ENCODE measurements at places on chromosomes 3 and 15.

- no peak for DNase-seq
These were observed 159.6 kb downstream of the LEKR1 start for GRCh38 chr3:156985711-156986110.

- no peak for DNase-seq
These were observed 15.1 kb downstream of the MYZAP start for GRCh38 chr15:57606816-57607215.

- DNase-seq, result no peak
These were observed 6.8 kb upstream of the MFSD1 start for GRCh38 chr3:158794936-158795518.

GRCh38 chr3:26145769-26146168, 355.9 kb downstream of the OXSM start:
- no peak for DNase-seq

DNA sequence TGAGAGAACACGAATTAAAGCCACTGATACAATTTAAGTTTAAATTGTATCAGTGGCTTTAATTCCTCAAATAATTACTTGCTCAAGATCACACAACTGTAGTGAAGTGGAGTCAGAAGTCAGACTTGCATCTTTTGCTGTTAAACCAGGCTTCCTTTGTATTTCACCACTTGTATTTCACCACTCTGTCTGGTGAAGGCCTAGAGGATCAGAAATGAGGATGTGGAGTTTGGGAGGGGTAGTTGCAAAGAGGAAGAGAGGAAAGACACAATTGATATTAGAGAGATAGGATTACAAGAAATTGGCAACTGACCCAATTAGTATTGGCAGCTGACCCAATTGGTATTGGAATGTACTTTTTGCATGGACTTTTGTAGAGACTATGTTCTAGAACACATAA, 288.1 kb upstream of the GPR149 start:
- DNase-seq, result no peak

DNA sequence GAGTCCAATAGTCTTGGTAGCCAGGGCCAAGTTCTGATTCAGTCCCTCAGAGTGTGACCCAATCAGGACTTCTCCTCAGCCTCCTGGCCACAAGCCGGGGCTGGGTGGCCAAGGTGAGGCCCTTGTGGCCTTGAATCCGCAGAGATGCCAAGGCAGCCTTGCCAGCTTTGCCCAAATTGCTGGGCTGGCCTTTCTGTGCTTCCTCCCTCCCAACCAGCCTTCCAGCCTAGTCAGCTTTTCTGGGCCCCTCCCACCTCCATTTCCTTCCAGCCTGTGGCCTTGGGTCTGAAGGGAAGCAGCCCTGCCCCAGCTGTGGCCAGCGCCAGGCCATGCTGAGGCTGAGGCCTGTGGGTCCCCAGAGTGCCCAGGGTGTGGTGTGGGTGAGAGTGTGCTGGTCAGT, 34.3 kb upstream of the ANKDD1A start:
- DNase-seq, result no peak

DNA sequence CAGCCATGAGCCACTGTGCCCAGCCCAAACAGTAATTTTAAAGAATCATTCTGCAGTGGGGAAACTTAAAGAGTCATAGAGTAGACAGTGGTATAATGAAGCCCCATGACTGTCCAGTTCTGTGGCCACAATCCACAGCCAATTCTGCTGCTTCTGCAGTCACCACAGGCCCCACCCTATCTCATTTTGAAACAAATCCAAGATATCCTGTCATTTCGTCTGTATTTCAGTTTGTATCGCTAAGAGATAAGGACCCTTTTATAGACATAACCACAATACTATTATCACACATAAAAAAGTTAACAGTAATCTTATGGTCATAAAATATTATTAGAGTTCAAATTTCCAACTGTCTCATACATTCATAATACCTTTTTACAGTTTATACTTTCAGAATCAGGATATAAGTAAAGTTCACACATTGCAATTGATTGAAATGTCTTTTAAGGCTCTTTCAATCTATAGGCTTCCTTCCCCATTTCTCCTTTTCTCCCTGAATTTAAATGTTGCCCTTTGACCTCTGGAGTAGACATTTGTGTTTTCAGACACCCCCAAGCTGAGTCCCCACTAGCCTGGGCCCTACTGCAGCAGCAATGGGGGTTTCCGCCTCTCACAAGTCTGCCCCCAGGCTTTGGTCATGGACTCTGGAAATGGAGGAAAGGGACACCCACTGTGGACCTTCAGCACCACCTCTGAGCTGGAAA, 4.2 kb upstream of the NUP210 start:
- DNase-seq, result no peak

GRCh38 chr3:58242340-58242739, 4.7 kb downstream of the ABHD6 start:
- DNase-seq, result no peak

- no peak for DNase-seq
These were observed 616.8 kb downstream of the TAFA4 start for GRCh38 chr3:68315546-68315945.

DNA sequence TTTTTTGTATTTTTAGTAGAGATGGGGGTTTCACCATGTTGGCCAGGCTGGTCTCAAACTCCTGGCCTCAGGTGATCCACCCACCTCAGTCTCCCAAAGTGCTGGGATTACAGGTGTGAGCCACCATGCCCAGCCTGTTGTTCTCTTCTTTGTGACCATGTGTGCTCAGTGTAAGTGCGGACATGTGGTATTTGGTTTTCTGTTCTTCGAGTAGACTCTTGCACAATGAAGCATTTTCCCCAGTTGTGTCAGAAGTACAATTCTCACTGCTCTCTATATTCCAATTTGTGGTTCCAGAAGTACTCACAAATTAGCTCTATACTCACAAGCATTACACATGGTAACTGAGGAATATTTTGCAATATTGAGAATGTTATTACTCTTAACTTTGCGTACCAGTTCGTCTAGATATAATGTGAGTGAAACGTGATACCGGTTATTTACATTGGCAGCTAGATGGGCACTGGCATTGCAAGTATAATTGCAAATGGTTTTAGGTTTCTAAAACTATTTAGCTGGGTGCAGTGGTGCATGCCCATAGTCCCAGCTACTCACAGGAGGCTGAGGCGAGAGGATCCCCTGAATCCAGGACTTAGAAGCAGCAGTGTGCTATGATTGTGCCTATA, 34.2 kb upstream of the MTMR14 start:
- DNase-seq, result no peak

GRCh38 chr3:176692966-176693785, 504.1 kb downstream of the TBL1XR1 start:
- DNase-seq, result no peak

- no peak for DNase-seq
These were observed 48.8 kb downstream of the CCDC12 start for GRCh38 chr3:46927718-46928073.

DNA sequence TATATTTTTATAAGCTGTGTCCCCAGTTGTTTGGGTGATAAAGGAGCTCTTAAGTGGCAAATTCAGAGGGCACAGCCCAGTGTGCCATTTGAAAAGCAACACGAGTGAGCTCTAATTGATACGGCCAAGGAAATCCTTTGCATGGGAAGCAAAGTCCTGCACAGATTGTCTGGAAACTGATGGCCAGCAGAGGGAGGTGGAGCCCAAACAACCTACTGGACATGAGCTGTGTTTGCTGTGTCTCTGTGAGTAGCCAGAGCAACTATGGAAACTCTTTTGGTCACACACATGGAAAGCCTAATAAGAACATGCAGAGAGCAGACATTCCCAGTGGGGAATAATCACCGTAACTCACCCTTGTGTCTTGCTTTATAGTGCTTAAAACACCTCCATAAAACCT, 24.4 kb downstream of the ONECUT1 start:
- no peak for DNase-seq

DNA sequence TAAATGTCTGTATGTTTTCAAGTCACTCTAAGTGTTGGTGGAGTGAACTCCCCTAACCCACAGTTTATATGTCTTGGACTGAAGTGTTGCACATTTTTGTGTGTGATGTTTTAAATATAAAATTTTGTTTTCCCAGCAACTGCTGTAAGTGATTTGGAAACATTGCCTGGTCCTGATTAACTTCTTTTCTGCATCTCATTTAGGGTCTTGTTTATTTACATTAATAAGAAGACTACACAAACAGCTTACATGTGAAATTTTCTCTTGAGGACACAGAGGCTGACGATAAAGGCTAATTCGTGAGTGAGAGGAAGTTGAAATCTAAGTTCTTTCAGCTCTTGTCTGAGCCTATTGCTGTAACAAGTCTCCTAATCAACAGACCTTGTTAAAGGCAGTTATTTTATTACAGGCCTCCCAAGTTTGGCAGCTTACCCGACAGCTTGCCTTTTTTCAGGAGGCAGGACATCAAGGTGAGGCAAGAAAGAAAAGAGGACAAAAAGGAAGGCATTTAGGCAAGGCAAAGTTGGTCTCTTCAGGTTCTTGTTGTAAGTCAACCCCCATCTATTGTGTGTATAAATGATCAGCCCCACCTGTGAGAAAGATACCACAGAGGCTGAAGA, 177.7 kb upstream of the NR2E3 start:
- no peak for DNase-seq

DNA sequence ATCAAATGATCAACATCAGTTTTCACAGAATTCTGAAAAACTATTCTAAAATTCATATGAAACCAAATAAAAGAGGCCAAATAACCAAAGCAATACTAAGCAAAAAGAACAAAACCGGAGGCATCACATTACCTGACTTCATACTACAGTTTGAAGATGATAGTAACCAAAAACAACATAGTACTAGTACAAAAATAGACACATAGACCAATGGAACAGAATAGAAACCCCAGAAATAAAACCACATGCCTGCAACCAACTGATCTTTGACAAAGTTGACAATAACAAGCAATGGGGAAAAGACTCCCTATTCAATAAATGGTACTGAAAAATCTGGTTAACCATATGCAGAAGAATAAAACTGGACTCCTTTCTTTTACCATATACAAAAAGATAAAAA, 75.7 kb upstream of the FXR1 start:
- DNase-seq, result no peak

DNA sequence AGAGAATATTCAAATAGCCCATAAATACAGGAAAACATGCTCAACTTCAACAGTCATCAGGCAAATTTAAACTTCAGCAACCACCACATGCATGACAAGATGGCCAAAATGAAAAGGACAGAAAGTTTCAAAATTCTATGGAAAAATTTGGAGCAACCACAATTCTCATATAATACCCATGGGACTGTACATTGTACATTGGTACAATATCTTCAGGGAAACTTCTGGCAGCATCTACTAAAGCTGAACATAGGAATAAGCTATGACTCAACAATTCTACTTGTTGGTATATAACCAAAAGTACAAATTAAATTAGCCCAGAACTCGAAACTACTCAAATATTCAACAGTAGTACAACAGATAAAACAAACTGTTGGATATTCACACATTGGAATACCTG, 847.6 kb downstream of the TBL1XR1 start:
- no peak for DNase-seq

DNA sequence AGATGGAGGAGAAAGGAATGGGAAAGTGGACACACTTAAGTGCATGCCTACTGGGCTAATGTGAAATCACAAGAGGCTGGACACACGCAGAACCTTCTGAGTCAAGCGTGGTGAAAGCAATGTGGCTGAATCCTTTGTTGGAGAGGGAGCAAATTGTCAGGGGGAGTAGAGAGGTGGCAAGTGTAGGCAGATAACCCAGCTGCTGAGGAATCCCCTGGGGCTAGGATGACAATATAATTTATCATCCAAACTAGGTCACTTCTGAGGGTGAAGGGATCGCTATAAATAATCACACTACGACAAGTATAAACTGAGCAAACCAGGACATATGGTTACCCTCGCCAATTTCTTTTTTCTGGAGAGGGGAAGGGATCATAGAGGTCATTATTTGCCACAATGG, 28.7 kb downstream of the TAMM41 start:
- no peak for DNase-seq

- DNase-seq, result no peak
These were observed 137.6 kb downstream of the RPLP1 start for GRCh38 chr15:69590201-69590710.

DNA sequence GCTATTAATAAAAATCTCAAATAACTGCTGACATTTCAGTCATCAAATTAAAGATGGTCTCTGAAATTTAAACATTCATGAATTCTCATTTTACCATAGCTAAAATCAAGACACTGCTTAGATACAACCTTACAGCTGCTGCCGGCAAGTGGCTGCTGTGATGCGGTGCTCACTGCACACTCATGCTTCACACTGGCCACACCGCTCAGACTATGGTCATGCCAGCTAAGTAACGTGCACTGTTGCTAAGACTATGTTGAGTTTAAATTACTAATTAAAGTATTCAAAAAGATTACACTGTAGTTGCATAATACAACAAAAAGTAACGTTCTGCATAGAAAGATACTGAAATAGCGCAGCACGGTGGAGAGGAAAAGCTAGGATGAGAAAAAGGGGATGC, 12.1 kb downstream of the ATP13A3 start:
- no peak for DNase-seq

GRCh38 chr3:47540281-47540680, 26.8 kb upstream of the ELP6 start:
- no peak for DNase-seq

DNA sequence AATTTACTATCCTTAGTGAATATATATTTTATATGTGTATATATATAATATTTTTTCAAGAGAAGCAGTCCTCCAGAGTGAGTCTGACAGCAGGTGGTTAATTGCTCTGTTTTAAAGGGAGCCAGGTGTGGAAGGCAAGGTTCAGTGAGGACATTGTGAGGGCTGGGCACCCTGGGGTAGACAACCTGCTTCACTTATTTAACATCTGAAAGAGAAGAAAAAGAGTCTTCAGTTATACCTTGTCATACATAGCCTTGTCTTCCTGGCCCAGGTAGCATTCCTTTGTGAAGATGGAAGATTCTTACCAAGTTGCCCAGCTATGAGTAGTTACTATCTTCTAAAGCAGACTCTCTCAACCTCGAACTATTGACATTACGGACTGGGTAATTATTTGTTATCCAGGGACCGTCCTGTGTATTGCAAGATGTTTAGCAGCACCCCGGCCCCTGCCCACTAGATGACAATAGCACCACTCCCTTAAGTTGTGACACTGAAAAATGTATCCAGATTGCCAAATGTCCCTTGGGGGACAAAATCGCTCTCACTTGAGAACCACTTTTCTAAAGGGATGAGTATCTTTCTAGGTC, 336.0 kb upstream of the TRIM42 start:
- DNase-seq, result no peak

GRCh38 chr3:41701191-41701698, 260.7 kb downstream of the ULK4 start:
- no peak for DNase-seq

GRCh38 chr3:190446573-190447279, 3.0 kb downstream of the TMEM207 start:
- no peak for DNase-seq

GRCh38 chr3:107325446-107325845, 51.8 kb upstream of the CCDC54 start:
- DNase-seq, result no peak

DNA sequence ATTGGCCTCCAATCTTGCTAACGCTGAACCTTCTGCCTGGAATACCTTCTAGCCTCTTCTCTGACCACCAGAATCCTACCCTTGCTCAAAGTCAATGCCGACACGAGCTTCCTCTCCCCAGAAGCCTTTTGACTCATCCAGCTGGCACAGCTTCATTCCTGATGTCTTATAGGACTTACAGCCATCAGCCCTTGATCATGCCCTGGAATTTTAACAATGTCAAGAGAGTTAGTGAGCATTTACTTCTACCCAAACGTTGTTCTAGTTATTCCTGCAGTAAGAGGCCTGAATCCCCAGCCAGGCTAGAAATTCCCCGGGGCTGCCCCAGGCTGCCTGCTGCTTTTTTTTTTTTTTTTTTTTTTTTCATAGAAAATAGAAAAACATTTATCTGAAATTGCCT, 3.9 kb downstream of the CYP1A2 start:
- DNase-seq, result no peak

Measured in activated CD4-positive, alpha-beta T cell treated with anti-CD3 and anti-CD28 coated beads, Interleukin-2, amount 50 U/mL, for 4 hours (primary cell).